Fibroblast of the aortic adventitia (primary cell): ENCODE measurements at places on chromosomes 3 and 15.

DNA sequence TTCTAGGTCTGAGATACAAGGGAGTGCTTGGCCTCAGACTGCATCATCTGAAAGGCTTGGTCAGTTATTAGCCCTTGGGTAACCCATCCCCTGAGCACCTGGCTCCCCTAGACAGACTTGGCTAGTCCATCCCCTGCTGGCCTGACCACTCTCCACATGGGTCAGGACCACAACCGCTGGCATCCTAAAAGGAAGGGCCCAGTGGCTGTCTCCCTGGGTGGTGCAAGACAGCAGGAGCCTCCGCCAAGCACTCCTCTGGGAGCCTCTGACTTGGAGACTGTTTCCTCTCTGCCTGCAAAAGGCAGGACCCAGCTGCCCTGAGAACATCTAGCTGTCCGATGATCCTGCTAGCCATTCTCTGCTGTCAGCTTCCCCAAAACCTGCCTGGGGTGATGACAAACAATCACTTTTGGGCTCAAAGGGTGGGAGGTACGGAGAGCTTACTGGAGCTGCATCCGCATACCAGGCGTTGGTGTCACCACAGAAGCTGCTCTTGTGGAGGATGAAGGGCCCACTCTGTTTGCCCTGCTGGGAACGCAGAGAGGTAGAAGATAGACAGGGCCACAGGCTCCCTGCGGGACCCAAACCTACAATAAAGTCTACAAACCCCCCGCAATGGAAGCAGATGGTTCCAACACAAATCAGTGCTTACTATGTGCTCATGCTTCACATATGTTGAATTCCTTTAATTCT lies 108.0 kb upstream of the PRR20G start:
- DNase-seq: no peak

- no peak for DNase-seq
Measured at GRCh38 chr3:165211721-165212120, 15.5 kb upstream of the SLITRK3 start.

DNA sequence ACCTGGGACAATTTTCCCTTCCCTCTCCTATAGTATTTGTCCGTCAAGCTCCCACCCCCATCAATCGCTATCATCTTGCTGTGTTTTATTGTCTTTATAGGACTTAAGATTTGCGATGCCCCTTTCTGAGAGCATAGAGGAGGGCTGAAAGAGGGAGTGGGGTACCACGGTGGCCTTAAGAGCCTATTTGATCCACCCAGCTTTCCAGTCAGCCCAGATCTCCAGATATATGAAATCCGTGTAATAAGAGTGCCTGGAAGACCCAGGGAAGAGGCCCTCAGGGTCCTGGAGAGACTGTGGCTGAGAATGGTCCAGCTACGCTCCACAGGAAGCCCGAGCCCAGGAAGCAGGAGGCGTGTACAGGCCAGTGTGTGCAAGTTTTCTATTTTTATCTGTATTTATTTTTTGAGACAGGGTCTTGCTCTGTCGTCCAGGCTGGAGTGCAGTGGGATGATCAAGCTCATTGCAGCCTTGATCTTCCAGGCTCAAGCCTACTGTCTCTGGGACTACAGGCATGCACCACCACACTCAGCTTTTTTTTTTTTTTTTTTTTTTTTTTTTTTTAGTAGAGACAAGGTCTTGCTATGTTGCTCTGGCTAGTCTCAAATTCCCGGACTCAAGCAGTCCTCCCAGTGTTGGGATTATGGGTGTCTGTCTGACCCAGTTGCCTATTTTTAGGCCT lies 964 bp upstream of the NCKIPSD start:
- no peak for DNase-seq

- peak; percentile 36 for DNase-seq
Measured at GRCh38 chr3:102165367-102165766, 269.4 kb upstream of the ZPLD1 start.

DNA sequence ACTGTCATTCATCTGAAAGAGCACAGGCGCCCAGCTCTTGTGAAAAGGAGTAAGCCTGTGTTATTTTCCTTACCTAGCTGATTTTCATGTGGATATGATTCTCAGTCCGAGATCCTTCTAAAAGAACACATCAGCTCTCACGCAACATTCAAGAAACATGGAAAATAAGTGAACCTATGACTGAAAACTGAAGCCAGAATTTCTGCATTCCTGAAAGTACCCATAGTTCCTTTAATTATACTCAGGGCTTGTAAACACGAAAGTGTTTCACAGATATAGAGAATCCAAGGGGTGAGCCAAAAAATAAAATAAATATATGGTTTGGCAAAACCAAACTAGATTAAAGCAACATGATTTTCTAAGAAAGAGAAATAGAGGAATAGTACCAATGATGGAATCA lies 100.8 kb upstream of the CHMP2B start:
- peak; percentile 1 for DNase-seq

DNA sequence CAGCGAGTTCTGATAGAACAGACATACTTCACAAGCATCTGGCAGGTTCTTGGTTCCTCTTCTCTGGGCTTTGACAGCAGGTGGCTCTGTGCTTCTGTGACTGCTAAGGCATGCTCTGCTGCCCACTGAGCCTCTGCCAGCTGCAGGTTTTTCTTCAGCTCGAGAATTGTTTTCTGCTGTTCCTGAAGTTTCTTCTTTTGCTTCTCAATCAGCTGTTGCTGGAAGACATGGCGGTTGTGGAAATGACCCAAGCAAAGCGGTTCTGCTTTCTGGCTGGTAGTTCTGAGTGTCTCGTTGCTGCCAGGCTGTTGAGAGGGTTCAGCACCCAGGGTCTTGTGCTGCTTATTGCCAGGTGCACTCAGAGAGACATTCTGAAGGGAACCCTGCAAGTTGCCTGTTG lies 50.8 kb downstream of the CCDC191 start:
- DNase-seq: no peak

DNA sequence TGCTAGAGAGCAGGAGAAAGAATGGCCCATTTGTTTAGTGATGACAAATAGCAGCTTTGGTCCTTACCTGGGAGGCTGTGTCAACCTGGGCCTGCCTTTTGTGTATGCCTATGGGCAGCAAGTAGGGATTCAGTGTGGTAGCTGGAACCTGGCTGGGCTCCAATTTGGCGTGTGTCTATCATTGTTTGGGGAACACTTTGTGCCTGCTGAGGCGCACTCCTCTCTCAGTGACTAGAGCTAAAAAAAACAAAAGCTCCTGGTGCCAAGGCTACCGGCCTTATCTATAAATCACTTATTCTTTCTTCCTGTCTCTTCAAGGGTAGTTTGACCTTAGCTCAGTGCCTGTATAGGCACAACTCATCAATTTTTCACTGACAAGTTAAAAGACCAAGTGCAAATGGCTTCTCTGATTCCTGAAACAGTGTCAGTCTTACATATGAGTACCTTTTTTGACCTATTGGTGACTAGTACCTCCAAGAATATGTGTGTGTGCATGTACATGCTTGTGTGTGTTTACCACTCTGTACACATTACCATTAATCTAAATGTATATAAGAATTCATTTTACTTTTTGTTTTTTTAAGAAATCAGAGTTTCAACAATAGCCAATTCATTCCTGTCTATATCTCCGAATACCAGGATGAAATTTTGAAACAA lies 54.6 kb downstream of the GMNC start:
- DNase-seq: no peak

DNA sequence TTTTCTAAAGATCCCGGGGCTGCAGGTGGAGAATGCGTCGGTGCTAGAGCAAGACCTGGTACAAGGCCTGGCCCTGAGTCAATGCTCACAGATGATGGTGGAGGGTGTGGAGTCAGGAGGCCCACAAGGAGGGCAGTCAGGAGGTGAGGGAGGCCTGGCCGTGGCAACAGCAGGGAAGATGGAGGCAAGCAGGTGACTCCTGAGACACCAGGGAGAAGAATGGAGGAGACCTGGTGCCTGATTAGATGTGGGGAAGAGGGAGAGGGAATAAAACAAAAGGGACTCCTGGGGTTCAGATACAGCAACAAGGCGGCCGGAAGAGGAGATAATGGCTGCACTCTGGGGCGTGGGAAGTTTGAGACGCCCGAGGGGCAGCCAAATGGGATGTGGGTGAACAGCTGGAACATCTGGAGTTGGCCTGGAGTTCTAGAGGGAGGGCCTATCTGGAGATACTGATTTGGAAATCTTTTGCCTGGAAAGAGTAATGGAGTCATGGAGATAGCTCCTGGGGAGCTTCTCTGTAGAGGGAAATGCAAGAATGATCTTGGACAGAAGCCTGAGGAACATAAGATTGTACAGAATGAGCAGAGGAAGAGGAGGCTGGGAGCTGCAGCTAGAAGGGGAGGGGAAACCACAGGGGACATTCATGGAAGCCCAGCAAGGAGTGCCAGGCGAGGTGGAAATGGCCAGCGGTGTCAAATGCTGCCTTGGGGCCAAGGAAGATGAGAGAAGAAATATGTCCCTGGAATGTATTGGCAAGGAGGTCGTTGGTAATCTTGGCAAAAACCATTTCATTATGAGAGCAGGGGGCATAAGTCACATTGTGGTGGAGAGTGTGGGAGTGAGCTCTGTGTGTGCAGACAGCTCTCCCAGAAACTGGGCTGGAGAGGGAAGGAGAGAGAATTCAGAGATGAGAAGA lies 67.5 kb upstream of the CORO2B start:
- peak; percentile 95 for DNase-seq

GRCh38 chr15:88256279-88257230 lies at the start of gene NTRK3:
NTRK3 (minus strand) TSS chr15:88256739; CDS start chr15:88256153, 586 bp downstream.
- DNase-seq: peak; percentile 63

GRCh38 chr3:57973715-57974477 lies 34.3 kb upstream of the FLNB start:
- no peak for DNase-seq

- DNase-seq: peak; percentile 91
Measured at GRCh38 chr3:127074900-127075360, 92.0 kb downstream of the PLXNA1 start.

DNA sequence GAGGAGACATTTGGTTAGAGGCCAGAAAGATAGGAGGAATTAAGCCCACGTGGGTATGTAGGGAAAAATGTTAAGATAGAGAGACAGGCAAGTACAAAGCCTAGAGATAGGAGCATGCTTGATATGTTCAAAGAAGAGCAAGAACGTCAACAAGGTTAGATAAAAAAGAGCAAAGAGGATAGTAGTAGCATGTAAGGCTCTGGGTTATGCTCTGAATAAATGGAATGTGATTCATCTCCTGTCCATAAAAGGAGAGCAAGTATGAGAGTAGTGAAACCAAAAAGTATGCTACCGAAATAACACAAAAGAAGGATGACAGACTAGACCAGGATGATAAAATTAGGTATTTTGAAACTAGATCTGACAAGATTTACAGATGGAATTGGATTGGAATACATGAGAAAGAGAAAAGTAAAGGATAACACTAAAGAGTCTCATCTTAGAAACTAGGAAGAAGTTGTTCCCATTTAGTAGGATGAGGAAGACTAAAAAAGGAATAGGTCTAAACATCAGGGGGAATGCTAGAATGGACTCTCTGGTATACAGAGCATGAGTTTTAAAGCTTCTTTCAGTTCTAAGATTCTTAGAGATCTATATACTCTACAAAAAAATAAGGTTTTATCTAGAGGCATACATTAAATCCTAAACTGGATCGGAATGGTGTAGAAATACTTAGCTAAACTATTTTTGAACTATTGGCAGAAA lies 59.1 kb downstream of the TRPM7 start:
- DNase-seq: peak; percentile 6

DNA sequence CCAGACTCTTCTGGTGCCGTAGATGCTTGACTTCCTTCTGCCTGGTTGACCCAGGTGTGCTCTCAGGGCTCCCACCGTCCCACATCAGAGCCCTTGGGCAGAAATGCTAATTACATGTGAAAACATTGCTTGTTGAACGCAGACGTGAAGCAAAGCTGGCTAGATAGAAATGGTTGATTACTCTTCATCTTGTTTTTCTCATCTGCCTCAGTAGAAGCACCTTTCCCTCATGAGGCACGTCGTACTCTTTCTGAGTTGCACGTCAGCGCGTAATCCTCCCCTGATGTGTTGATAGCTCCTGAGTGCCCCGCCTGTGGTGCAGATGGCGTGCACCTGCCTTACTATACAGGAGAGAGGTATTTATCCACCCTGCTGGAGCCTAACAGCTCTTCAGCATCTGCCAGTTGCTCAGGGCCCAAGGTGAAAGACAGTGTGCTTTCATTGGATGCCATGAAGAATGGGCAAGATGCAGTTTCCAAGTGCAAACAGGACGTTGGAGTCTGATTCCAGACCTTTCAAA lies 18.1 kb downstream of the MAP6D1 start:
- no peak for DNase-seq

DNA sequence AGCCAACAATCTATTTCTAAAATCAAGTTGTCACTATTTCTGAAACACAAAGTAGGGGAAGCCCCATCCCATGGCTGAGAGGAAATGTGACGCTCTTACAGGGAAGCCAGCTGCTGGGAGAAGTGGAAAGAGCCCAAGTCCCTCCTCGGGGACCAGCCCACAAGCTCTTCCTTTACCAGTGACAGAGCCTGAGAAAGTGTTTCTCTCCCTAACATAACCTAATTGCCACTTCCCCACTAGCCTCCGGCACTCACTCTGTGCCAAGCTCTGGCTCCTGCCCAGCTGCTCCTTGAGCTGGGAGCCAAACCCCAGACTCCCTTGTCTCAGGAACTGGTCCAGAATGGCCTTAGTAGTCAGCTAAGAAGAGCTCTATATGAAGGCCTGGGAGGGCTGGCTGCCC lies 42.9 kb downstream of the TNFAIP8L3 start:
- peak; percentile 70 for DNase-seq

GRCh38 chr15:77622209-77622933 lies 10.3 kb downstream of the LINGO1 start:
- no peak for DNase-seq

DNA sequence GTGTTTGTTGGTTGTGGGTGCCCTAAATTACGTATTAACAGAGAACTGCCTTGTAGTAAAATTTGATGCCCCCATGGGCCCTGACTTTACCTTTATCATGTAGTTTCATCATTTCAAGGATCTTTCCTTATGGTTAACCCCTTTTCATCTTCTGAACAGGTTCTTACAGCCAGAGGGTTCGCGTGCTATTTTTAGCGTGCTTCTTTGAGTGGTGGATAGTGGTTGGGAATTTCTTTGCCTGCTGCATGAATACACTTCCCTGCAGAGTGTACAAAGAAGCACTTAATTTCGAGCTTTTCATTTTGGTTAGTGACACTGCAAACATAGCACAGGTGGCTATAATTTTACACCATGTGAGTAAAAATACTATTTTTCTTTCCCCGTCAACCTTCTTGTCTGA lies 231.8 kb downstream of the ROBO2 start:
- DNase-seq: no peak

DNA sequence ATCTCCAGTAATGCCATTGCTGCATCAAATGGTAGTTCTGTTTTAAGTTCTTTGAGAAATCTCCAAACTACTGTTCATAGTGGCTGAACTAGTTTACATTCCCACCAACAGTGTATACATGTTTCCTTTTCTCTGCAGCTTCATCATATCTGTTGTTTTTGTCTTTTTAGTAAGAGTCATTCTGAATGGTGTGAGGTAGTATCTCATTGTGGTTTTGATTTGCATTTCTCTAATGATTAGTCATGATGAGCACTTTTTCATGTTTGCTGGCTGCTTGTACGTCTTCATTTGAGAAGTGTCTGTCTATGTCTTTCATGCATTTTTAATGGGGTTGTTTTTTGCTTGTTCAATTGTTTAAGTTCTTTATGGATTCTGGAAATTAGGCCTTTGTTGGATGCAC lies 10.2 kb upstream of the GCSAM start:
- no peak for DNase-seq

DNA sequence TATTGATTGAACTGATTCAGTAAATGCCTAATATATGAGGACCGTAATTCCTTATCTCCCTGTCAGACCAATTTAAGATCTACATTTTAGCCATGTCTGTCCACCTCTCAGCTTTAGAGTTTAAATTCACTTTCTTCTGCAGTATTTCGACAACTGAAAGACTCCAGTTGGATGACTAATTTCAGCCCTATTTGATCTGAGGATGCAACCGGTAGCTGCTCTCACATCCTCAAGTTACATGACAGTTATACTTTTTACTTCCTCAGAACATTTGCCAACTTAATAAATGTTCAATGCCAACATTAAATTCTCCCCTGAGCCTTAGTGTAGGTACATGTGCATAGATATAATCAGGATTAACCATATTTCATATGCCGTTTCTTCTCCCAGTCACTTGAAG lies 2.5 kb upstream of the HHLA2 start:
- no peak for DNase-seq
